Germinal center (tissue), 1 donor: ENCODE measurements at places on chromosomes 4 and X.
A peak's percentile ranks its signal among the peaks of the same experiment; 100 is the strongest.

- peak; percentile 6 for DNase-seq
Observed at GRCh38 chrX:152817078-152817764, 13.3 kb downstream of the CETN2 start.

DNA sequence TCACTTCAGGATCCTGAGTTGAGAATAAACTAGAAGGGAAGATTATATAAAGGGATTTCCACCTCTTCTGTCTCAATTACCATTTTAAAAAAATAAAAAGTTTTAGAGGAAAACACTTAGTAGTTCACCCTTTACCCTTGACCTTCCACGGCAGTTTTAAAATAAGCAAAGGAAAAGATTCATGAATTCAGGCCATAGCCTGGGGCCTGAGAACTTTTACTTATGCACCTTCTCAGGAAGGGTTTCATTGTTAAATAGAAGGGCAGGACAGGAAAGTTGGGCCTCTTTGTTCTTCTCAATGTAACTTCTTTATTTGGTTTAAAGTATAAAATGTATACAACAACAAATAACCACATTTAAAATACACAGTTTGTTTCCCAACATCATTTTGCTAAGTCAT, 54.9 kb downstream of the PKD2 start:
- DNase-seq: no peak

DNA sequence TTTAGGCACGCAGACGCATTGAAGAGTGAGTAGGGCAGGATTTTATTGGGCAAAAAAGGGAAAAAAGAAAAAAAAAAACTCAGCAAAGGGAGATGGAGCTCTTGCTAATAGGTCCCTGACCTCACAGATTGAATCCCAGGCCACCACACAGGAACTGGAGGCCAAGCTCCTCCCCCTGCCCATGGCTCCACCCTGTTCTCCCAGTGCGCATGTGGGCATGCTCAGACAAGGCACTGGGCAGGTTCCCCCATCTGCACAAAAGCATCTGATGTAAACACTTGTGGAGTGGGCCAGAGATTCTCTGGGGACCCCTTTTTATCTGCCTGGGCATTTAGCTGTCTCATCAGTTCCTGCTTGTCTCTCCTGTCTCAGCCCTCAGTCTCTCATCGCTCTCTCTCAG, 9.5 kb downstream of the FRMD7 start:
- DNase-seq: no peak

DNA sequence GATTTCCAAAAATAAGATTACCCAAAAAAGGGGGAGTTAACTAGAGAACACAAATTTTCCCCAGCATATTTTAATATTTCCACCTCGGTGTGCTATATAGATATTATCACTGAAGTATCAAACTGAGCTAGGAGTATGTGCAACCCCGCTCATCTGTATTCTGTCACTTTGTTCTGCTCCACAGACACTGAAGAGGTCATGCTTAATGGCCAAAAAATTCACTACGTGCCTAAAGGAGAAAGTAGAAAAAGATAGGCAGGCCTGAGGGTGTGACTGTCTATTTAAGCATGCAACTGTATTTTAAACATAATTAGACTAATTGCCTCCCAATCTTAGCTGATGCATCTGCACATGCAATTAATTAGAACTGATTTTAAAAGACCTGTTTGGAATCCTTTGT, 24.5 kb downstream of the SH3RF1 start:
- DNase-seq: no peak

GRCh38 chrX:10653302-10653701, 32.9 kb upstream of the MID1 start:
- DNase-seq: no peak

- DNase-seq: no peak
Observed at GRCh38 chr4:108384544-108384943, 215.8 kb upstream of the LEF1 start.

GRCh38 chrX:109952985-109953905, 49.7 kb upstream of the TMEM164 start:
- DNase-seq: no peak

- DNase-seq: no peak
Observed at GRCh38 chr4:184309241-184310170, 91.8 kb upstream of the ENPP6 start.

- DNase-seq: no peak
Observed at GRCh38 chrX:137654481-137654880, 88.6 kb downstream of the ZIC3 start.

DNA sequence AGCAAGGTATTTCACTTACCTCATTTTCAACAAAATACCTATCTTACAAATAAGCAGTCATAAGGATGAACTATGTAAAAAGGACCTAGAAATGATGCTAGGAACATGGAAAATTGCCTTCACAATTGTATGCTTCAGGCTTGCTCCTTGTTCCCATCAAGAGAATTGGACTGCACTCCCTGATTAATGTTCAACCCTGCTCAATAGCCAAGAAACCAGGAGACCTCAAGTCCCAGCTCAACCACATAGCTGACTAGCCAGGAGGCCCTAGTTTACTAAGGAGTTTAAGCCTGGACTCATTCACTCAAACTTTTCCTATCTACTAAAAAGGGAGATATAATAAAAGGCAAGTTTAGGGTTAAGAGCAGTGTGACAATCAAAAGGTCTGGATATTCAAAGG, 146.6 kb upstream of the DGKK start:
- no peak for DNase-seq

DNA sequence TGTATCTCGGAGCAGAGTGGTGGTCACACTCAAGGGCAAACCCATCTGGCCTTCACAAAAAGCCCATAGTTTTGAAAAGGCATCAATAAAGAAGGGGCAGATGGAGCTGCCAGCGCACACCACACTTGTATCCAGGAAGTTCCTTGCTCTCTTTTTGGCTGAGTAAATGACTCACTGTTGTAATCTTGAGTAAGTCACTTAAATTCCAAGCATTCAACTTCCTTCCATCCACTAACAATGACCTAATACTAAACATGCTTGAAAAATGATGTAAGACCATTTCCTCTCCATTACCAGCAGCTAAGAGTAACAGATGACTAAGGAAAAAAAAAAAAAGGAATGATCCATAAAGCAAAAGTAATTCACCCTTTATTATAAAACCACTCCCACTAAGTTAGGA, 32.4 kb upstream of the MYOZ2 start:
- no peak for DNase-seq

DNA sequence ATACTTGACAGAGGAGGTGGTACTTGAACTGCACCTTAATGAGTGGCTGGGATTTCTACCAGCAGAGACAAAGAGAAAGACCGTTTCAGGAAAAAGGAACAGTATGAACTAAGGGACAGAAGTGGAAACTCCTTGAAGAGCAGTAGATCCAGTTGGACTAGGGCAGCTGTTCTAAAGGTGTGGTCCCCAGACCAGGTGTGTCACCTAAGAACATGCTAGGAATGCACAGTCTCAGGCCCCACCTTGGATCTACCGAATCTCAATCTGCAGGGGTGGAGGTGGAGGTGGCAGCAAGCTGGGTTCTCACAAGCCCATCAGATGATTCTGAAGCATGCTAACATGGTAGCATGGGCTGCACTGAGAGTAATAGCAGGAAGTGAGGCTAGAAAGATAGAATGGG, 22.3 kb downstream of the DAPP1 start:
- no peak for DNase-seq
